Uterus (tissue), 4 donors: ENCODE measurements at places on chromosomes 16 and 17. TPM values are rescaled to one million over a fixed set of nuclear protein-coding genes. Genes with fewer than 3 reads are reported as not detected.

The MYH2 gene
- not detected for total RNA-seq

The SLFN14 gene
- 0.76 TPM for total RNA-seq

- H3K27me3 ChIP-seq: peaks cover 7% of the 10 kb centered on the region
- no peak overlapping the region for H3K4me3 ChIP-seq
- no peak overlapping the region for H3K27ac ChIP-seq
- no peaks in the 10 kb centered on the region for H3K4me1 ChIP-seq
- no peaks in the 10 kb centered on the region for H3K36me3 ChIP-seq
- DNase-seq: no peak
Observed at GRCh38 chr17:8832711-8833352, 33.7 kb upstream of the MFSD6L start.

- no peaks in the 10 kb centered on the region for H3K36me3 ChIP-seq
- no peak overlapping the region for H3K27ac ChIP-seq
- peaks cover 10% of the 10 kb centered on the region for H3K4me1 ChIP-seq
- H3K4me3 ChIP-seq: no peak overlapping the region
Observed at GRCh38 chr17:60468371-60468770, 46.1 kb downstream of the CHCT1 start.

DNA sequence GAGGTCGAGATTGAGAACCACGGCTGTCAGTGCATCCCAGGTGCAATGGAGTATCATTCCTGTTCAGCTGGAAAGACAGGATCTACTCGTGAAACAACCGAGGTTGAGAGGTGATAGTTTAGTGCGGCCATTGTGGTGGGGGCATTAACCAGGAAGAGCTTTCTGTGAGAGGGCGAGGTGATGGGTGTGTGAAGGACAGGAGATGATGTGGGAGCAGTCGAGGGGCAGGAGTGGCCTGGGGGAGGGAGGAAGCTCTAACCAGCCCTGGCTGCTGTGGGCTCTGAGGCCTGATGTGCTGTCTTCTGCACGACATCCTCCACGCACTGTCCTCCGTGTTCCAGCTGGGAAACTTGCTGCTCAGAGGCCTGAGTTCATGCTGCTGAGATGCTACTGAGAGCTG is 22.0 kb downstream of the GOSR2 start:
- DNase-seq: no peak
- no peak overlapping the region for H3K4me3 ChIP-seq
- no peak overlapping the region for H3K27ac ChIP-seq
- H3K27me3 ChIP-seq: no peaks in the 10 kb centered on the region

DNA sequence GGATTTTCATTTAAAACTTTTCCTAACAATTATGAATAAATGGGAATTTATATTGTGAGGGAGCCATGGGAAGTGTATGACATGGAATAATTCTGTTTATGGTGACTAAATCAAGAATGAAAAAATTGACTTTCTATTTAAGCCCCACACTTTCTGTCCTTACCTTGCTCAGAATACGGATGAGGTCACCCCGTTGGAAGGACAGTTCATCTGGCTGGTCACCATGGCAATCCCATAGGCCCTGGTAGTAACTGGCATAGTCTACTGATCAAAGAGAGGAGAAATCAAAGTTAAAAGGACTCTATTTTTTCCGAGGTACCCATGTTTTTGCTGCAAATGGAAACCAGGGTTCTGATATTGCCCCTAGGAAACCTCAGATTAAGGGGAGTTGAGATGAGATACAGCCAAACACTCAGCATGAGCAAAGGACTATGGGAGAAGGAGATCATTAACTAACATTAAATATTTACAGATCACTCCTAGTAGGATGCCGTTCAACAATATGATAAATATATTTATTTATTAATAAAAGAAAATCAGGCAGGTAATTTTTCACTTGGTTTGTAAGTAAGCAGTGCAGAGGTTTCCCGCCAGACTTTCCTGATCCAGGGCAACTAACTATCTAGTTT is 54.9 kb downstream of the SNX11 start:
- no peak overlapping the region for H3K4me3 ChIP-seq
- no peak for DNase-seq
- no peaks in the 10 kb centered on the region for H3K27me3 ChIP-seq
- no peaks in the 10 kb centered on the region for H3K36me3 ChIP-seq
- H3K27ac ChIP-seq: no peak overlapping the region

The COQ9 gene
- 29.2 TPM for total RNA-seq

GRCh38 chr17:79301469-79301868 is 226.8 kb downstream of the ENGASE start:
- no peaks in the 10 kb centered on the region for H3K36me3 ChIP-seq
- H3K4me3 ChIP-seq: no peak overlapping the region
- H3K27me3 ChIP-seq: no peaks in the 10 kb centered on the region
- no peak overlapping the region for H3K27ac ChIP-seq
- H3K4me1 ChIP-seq: peaks cover 7% of the 10 kb centered on the region
- DNase-seq: no peak

DNA sequence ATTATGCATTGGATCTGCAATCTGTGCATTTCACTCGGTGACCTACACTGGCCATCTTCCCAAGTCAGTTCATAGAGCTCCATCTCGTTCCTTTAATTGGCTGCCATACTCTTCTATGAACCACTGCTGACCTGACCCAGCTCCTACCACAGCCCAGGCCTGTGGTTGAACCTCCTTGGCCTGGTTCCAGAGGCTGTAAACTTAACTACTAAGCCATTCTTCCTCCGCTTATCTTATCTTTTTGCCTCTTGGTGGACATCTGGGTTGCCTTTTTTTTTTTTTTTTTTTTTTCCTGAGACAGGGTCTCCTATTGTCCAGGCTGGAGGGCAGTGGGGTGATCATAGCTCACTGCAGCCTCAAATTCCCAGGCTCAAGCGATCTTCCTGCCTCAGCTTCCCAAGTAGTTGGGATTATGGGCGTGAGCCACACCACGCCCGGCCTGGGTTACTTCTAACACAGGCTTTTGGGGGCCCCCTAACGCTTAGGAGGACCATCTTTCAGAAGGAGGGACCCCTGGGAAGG is 18.3 kb downstream of the COQ7 start:
- no peaks in the 10 kb centered on the region for H3K36me3 ChIP-seq
- no peak overlapping the region for H3K4me3 ChIP-seq
- H3K27me3 ChIP-seq: no peaks in the 10 kb centered on the region
- DNase-seq: no peak
- no peak overlapping the region for H3K27ac ChIP-seq

GRCh38 chr16:61813339-61813738 is 222.9 kb downstream of the CDH8 start:
- no peak overlapping the region for H3K27ac ChIP-seq
- H3K4me1 ChIP-seq: no peaks in the 10 kb centered on the region
- no peaks in the 10 kb centered on the region for H3K27me3 ChIP-seq
- H3K4me3 ChIP-seq: no peak overlapping the region

DNA sequence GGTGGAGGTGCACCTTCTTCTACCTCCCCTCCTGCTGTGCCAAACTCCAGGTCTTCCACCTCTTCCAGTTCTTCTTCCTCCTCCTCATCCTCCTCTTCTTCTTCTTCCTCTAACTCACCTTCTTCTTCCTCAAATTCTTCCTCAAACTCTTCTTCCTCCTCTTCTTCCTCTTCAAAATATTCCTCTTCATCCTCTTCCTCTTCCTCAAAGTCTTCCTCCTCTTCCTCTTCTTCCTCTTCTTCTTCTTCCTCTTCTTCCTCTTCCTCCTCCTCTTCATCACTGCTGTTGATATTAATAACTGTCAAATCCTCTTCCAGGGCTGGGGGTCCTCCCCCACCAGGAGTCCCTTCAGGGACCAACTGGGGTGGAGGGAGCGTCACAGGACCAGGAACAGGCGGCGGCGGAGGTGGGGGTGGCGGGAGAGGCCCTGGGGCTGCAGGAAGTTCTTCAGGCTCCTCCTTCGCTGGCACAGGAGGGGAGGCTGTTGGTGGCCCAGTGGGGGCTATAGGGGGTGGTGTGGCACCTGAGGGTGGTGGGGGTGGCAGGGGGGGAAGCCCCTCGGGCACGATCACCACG is 30.7 kb upstream of the ALOX15 start:
- no peaks in the 10 kb centered on the region for H3K27me3 ChIP-seq
- H3K4me3 ChIP-seq: no peak overlapping the region
- H3K4me1 ChIP-seq: no peaks in the 10 kb centered on the region
- H3K27ac ChIP-seq: no peak overlapping the region

The KRT32 gene
- not detected for total RNA-seq

GRCh38 chr16:11099672-11100205 is 155.4 kb downstream of the CLEC16A start:
- H3K4me3 ChIP-seq: no peak overlapping the region
- no peak for DNase-seq
- H3K27me3 ChIP-seq: no peaks in the 10 kb centered on the region
- no peaks in the 10 kb centered on the region for H3K36me3 ChIP-seq

GRCh38 chr16:64532117-64532516 is 589.7 kb downstream of the CDH11 start:
- no peak overlapping the region for H3K27ac ChIP-seq
- DNase-seq: no peak
- H3K36me3 ChIP-seq: no peaks in the 10 kb centered on the region
- no peaks in the 10 kb centered on the region for H3K27me3 ChIP-seq
- H3K4me3 ChIP-seq: no peak overlapping the region

DNA sequence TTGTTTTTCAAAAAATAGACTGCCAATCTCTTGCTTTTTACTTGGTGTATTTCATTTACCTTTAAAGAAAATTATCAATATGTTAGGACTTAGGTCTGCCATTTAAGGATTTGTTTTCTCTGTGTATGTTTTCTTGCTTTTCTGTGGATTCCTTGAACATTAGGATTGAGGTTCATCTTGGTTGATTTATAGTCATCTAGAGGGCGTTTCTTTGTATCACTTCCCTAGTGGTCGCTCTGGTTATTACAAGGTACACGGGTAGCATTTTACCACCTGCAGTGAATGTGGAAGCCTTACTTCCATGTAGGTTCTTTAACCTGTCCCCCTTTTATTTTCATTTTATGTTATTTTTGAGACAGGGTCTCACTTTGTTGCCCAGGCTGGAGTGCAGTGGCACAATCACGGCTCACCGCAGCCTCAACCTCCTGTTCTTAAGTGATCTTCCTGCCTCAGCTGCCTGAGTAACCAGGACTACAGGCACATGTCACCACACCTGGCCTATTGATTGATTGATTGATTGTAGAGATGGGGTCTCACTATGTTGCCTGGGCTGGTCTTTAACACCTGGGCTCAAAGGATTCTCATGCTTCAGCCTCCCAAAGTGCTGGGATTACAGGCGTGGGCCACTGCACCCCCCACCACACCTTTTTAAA is 35.2 kb upstream of the CBX4 start:
- no peak overlapping the region for H3K27ac ChIP-seq
- H3K36me3 ChIP-seq: no peaks in the 10 kb centered on the region
- H3K27me3 ChIP-seq: no peaks in the 10 kb centered on the region

The CCDC92B gene
- total RNA-seq: not detected

The TNFSF12 gene
- total RNA-seq: 39.7 TPM

The KCNH4 gene
- total RNA-seq: 0.55 TPM

DNA sequence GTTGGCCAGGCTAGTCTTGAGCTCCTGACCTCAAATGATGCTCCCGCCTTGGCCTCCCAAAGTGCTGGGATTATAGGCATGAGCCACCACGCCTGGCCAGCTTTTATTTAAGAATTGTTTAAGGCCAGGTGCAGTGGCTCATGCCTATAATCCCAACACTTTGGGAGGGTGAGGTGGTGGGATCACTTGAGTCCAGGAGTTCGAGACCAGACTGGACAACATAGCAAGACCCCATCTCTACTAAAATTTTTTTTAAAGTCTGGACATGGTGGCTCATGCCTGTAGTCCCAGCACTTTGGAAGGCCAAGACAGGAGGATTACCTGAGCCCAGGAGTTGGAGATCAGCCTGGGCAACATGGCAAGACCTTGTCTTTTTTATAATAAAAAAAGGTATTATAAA is 5.2 kb downstream of the PLXDC1 start:
- H3K27ac ChIP-seq: no peak overlapping the region
- no peaks in the 10 kb centered on the region for H3K36me3 ChIP-seq
- no peaks in the 10 kb centered on the region for H3K27me3 ChIP-seq
- DNase-seq: no peak

DNA sequence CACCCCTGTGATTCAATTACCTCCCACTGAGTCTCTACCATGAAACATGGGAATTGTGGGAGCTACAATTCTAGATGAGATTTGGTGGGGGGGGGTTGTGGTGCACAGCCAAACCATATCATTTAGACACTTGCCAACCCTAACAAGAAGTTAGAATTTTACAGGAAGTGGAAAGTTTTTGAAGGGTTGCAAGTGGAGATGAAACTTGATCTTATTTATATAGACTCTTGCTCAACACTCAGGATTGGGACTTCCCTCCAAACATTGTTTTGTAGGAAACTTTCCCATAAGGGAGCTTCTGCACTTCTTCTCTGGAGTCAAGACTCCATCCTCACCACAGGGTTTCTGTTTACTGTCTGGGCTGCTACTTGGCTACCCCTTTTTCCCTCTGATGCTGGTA is 266.7 kb upstream of the CDH11 start:
- no peak overlapping the region for H3K4me3 ChIP-seq
- no peaks in the 10 kb centered on the region for H3K4me1 ChIP-seq
- H3K36me3 ChIP-seq: no peaks in the 10 kb centered on the region
- no peak overlapping the region for H3K27ac ChIP-seq
- no peak for DNase-seq
- H3K27me3 ChIP-seq: no peaks in the 10 kb centered on the region

DNA sequence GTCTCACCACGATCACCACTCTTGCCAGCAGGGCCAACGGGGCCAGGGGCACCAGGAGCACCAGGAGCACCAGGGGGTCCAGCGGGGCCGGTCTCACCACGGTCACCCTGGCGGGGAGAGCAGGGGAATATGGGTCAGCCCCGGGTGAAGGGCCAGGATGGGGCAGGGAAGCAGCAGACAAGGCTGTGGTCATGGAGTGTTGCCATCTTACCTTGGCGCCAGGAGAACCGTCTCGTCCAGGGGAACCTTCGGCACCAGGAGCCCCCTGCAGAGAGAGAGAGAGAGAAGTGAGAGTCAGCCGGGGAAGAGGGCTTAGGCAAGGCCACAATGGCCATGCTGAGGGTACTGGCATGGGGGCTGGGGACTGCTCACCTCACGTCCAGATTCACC is 12.9 kb downstream of the COL1A1 start:
- H3K27ac ChIP-seq: peak overlapping the region; percentile 96
- no peaks in the 10 kb centered on the region for H3K36me3 ChIP-seq
- H3K4me3 ChIP-seq: no peak overlapping the region
- DNase-seq: no peak
- H3K4me1 ChIP-seq: no peaks in the 10 kb centered on the region
- no peaks in the 10 kb centered on the region for H3K27me3 ChIP-seq

DNA sequence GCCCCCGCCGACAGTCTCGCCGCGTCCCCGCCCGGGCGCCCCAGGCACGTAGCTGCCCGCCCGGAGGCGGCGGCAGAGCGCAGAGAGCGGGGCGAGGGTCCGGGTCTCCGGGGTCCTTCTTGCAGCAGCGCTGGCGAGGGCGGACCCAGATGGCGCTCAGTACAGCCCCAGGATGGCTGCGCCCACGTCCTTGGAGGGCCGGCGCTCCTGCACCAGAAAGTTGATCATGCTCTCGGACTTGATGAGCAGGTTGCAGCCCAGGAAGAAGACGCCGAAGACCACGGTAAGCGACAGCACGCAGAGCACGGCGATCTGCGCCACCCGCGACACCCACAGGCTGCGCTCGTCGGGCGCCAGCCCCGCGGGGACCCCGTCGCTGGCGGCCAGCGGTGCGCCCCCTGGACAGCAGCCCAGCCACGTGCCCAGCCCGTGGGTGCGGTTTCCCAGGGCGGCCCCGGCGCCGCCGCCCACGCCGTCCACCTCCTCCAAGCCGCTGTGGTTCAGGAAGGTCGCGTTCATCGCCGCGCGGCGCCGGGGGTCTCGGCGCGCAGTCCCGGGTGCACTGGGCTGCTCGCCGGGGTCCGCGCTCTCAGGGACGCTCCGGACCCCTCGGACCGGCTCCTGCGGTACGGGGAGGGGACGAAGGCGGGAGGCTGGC is 435 bp downstream of the RPRML start:
- H3K27me3 ChIP-seq: peaks cover 8% of the 10 kb centered on the region
- DNase-seq: no peak
- H3K4me3 ChIP-seq: peak overlapping the region; percentile 47
- no peaks in the 10 kb centered on the region for H3K4me1 ChIP-seq
- no peaks in the 10 kb centered on the region for H3K36me3 ChIP-seq

- no peak for DNase-seq
- no peaks in the 10 kb centered on the region for H3K36me3 ChIP-seq
Observed at GRCh38 chr17:29291163-29291752, 2.7 kb downstream of the NUFIP2 start.

The TP53TG3B gene
- not detected for total RNA-seq
